ENCODE measurements at places on chromosomes 6 and 20. TPM values are rescaled to one million over a fixed set of nuclear protein-coding genes. Genes with fewer than 3 reads are reported as not detected.

Gene HTR1E
- total RNA-seq, result 0.54 TPM

Gene FAM83C
- total RNA-seq, result not detected

Gene COMMD7
- total RNA-seq, result 18.4 TPM

Gene ZSCAN12
- 13.9 TPM for total RNA-seq

Gene ULBP1
- 0.82 TPM for total RNA-seq

Gene GGTLC1
- not detected for total RNA-seq

Gene AGPAT4
- 78.3 TPM for total RNA-seq

Gene NKX2-4
- total RNA-seq, result not detected

Gene DEFB121
- not detected for total RNA-seq

- no peak for DNase-seq
Observed at GRCh38 chr6:145865175-145865574, 50.6 kb upstream of the FBXO30 start.

DNA sequence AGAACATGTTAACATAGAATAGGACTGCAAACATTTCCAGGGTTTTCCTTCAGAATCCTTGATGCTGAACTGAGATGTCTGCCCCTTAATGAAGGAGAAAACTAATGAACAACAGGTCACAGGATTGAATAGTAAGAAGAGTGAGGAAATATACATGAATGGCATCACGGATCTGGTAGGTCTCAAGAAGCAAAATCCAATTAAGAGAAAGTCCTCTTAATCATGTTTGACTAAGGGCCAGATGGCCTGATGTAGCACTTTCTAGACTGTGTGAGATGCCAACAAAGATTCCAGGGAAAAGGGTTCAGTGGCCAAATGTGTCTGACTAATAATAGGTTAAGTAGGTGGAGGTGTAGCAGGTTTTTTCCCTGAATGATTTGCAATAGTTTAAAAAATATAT, 13.7 kb upstream of the SHPRH start:
- DNase-seq, result peak; percentile 8

DNA sequence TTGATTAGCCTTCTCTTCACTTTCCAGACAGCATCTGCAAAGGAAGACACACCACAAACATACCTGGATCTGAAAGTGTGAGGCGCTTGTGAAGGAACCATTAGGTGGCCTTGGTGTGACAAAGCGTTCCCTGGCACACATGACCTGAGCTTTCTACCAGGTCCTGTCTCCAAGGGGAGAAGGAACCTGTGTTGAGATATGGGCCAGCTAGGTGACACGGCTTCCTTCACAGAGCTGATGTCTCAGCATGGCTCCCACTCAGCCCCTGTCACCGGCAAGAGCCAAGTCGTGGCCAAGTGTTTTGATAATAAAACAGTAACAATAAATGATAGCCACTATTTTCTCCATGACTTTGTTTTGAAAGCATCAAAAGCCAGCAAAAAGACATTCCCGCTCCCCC, 20.3 kb upstream of the TAGAP start:
- peak; percentile 51 for DNase-seq

- no peak for DNase-seq
Observed at GRCh38 chr20:11112832-11113231, 439.0 kb upstream of the JAG1 start.

DNA sequence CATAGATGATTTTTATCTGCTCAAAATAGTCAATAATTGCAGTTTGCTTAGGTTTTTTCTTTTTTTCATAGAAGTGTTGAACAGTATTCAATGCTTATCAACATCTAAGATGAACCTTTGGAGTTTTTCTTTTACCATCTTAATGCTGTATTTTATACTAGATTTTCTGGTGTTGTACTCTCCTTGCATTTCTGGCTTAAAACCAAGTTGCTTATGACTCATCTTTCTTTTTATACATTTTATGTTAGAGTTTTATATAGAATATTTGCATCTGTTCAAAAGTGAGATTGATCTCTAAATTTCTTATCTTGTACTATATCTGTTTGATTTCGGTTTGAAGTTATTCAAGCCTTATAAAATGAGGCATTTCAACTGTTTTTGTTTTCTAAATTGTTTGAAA, 232.5 kb downstream of the RFPL4B start:
- no peak for DNase-seq

DNA sequence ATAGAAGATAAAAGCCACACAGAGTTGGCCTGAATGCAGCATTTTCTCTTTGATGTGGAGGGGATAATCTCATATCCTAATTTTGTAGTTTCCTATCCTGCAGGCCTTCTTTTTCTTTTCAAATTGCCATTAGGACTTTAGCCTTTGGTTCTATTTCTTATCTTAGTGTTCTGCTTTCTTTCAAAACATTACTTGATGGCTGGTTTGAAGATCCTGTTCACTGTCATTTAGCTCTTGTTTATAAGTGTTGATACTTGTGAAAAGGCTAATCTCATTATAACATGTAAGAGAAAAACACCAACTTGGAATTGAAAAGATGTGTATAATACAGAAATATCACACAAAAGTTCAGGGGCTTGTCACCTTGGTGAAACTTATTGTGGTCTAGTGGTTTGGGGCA, 54.6 kb upstream of the PKIB start:
- DNase-seq, result no peak

DNA sequence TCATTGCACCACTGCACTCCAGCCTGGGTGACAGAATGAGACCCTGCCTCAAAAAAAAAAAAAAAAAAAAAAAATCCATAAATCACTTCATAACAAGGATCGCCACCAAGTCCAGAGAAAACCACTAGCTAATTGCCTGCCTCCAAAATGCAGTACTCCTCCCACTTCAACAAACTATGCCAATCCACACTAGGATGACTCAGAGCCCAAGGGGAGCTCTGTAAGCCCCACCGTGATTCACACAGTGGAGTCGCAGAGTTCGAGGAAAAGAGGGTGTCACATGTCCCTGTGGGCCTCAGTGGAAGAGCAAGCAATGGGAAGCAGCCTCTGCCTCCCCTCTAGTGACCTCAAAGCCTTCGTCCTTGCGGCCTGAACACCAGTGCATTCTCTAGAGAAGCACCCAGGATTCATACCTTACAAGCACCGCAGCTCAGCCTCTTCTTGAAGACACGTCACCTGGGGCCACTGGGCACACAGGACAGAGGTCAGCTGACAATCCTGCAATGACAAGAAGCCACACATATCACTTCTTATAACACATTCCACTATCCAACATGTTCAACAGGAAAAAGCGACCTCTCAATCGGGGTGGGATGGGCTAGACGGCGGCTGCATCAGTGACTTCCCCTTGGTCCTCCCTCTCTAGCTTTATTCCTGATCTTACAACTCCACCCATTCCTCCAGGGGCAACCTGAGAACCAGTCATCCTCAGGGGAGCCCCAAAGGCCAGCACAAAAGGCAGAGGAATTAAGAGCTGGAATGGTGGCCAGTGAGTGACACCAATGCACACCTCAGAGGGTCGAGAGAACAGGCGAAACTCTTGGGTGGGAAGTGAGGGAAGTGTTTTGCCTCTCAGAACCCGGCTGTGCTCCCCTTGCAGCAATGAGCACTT, 8.9 kb downstream of the SNHG17 start:
- no peak for DNase-seq

DNA sequence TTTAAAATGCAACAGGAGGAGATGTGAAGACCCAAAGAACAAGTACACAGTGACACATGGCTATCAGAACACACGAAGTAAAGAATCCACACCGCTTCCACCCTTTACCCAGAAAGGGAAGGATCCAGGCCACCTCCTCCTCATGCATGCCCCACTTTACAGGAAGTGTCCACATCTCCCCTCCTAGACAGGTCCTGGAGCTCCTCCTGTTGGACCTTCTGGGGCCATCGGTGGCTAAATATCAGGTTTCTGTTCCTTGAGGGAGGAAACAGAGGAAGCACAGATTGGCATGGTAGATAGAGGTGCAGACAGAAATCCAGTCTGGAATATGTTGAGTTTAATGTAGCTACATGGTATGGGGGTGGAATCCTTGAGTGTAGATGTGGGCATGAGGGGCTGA, 10.9 kb downstream of the NINL start:
- DNase-seq, result no peak

DNA sequence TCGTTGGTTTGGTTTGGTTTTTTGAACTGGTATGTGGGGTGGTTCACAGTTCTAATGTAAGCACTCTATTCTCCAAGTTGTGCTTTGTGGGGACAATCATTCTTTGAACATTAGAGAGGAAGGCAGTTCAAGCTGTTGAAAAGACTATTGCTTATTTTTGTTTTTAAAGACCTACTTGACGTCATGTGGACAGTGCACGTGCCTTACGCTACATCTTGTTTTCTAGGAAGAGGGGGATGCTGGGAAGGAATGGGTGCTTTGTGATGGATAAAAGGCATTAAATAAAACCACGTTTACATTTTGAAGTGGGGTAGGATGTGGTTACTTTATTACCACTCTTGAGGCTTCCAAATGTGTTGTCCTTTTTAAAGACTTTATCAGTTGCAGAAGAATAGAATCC, 168.0 kb downstream of the ZMYND8 start:
- no peak for DNase-seq

DNA sequence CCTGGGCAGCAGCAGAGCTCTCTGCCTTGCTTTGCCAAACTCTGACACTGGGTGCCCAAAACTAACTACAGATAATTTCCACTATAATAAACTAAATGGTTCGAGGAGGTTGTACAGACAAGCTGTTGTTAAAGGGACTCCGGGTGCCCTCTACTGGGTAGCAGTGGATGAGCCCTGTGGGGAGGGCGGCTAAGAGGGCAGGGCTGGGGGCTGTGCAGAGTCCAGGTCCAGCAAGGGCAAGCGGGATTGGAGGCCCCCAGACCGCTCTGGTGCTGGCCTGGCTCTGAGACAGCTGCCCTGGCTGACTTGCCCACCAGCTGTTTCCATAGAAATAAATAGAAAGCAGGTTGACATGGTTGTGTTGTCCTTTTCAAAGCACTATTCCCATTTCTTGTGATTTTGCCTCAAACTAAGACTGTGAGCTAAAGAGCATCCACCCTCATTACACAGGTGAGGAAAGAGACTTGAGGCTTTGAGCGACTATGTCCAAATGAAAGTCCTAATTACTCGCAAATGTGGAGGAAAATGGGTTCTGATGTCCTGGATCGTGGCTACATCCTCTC, 167.6 kb upstream of the CST7 start:
- DNase-seq, result peak; percentile 64

GRCh38 chr20:43583982-43584432, 6.7 kb upstream of the IFT52 start:
- no peak for DNase-seq

DNA sequence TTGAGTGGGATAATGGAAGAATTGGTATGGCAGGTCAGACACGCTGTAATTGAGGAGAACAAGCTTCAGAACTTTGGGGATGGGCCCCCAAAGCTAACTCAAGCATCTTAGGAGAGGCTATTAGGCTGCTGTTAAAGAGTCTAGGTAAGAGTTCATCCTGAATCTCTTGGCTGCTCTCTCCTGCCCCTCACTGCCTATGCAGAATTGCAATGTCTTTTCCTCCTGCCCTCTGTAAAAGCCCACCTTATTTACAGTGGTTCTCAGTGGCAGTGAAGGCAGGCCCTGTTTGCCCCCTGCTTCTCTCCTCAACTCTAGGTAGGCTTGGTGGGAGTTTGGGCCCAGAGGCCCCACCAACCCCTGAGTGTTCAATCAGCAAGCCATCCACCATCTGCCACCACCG, 55.0 kb downstream of the LYRM2 start:
- DNase-seq, result no peak

DNA sequence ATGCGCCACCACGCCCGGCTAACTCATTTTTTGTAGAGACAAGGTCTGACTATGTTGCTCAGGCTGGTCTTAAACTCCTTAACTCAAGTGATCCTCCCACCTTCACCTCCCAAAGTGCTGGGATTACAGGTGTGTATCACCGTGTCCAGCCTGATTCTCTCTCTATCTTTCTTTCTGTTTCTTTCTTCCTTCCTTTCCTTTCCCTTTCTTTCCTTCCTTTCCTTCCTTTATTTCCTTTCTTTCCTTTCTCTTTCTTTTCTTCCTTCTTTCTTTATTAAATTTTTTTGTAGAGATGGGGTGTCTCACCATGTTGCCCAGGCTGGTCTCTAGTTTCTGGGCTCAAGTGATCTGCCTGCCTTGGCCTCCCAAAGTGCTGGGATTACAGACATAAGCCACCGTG, 38.7 kb upstream of the MTHFD1L start:
- DNase-seq, result no peak

- no peak for DNase-seq
Observed at GRCh38 chr20:16145919-16146318, 427.3 kb downstream of the KIF16B start.

DNA sequence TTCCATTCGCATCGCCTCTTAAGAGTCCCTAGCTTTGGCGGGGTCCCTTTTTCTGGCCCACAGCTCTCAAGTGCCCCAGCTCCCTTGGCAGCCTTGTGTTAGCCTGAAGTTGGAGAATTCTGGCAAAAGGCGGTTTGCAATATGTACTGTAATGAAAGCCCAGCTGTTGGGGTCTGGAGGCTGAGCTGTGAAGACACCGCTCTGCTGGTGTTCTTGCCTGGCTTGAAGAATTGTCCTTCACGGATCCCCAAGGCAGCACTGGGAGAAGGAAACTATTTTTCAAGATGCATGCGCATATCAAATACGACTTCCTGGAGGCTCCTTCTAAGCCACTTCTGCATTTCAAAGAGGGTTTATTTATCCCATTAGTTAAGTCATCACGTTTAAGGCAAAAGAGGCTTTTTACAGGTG, 21.4 kb upstream of the CITED2 start:
- DNase-seq, result no peak

DNA sequence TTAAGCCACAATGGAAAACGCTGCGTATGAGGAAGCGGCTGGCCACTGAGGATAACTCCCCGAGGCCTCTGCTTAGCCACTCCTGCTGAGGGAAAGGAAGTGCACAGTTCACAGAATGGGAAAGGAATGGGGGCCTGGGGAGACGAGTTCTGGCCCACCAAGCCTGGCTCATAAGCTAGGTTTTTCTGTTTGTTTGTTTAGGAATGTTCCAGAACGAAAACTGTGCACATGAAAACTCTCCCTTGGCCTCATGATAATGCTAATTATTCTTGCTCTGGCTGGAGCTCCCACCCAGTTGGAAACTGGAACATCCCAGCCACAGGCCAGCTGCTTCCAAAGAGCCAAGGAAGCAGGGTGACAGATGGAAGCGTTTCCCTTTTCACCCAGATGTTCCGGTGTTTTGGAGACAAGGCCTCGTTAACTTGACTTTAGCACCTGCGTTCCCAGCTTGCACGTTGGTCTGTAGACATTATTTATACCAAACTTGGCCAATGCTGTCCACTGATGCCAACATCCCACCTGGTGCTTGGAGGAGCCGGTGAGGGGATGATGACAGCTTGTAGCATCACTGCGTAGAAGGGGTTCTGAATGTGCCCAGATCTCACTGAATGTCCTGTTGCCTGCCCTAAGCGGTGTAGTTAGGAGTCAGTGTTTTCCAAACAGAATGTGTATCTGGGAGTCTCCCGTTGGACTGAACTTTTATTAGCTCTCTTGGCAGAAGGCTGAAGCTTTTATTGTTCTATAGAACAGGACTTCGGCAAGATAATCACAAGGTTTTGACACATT, 34.5 kb downstream of the APCDD1L start:
- DNase-seq, result no peak

DNA sequence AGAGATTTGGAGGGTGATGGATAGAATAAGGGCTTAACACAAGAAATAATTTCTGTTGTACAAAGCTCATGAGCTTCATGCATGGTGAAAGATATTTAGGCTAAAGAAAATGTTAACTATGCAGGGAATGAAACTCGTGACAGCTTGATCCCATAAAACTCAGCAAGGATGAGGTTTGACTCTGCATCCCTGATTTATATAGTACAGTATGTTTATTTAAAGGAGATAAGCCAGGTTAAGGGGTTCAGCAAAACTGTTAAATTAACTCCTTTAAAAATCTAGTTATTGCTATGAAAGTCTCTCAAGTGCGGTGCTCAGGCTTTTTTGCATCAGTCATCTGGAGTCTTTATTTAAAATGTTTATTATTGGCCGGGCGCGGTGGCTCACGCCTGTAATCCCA, 326.4 kb downstream of the LAMA2 start:
- no peak for DNase-seq
